ENCODE measurements at places on chromosomes 13 and 19.

GRCh38 chr13:112651311-112651710 is 38.5 kb upstream of the ATP11A start:
- no peak for DNase-seq

DNA sequence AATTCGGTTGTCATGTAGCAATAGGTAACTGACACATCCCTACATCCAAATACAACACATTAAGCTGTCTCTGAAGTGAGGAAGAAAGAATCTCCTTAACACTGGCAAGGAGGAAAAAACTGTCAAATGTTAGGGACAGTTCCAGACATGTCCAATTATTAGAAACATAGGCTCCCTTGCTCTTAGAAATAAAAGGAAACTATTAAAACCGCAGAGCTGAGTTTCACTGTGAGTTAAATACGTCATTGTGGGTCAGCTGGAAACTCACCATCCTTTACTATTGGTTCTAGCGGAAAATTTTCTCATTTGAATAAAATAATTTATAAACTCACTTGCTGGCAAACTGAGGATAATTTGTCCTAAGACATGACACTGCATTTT is 40.7 kb downstream of the STARD13 start:
- DNase-seq, result no peak

GRCh38 chr13:44422755-44423643 is 49.4 kb downstream of the SERP2 start:
- DNase-seq, result no peak

DNA sequence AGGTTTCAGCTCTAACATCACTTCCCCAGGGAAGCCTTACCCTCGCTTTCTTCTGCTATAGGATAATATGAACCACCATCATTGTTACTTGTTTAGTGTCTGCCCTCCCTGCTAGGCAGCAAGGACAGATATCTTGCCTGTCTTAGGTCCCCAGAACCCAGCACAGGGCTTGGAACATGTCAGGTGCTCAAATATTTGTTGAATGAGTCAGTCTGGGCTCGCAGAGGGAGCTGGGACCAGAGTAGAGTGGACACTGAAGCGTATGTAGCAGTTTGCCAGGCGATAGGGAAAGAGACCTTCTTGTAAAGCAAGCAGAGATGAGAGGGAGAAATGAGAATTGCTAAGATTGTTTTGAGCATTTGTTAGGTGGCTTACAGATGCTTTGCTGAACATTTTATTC is 11.7 kb downstream of the BCKDHA start:
- DNase-seq, result no peak

DNA sequence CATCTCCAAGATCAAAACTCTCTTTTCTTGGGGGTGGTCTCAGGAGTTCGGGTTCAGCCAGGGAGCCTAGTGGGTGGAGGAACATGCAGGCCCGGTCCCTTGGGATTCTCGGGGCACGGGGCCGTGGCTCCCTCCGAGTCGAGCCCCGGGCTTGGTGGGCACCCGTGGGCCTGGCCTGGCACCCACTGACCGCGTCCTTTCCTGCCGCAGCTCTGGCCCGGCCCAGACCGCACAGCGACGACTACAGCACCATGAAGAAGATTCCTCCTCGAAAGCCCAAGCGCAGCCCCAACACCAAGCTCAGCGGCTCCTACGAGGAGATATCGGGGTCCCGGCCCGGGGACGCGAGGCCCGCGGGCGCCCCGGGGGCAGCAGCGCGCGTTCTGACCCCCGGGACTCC is 510.6 kb downstream of the MYO16 start:
- no peak for DNase-seq

DNA sequence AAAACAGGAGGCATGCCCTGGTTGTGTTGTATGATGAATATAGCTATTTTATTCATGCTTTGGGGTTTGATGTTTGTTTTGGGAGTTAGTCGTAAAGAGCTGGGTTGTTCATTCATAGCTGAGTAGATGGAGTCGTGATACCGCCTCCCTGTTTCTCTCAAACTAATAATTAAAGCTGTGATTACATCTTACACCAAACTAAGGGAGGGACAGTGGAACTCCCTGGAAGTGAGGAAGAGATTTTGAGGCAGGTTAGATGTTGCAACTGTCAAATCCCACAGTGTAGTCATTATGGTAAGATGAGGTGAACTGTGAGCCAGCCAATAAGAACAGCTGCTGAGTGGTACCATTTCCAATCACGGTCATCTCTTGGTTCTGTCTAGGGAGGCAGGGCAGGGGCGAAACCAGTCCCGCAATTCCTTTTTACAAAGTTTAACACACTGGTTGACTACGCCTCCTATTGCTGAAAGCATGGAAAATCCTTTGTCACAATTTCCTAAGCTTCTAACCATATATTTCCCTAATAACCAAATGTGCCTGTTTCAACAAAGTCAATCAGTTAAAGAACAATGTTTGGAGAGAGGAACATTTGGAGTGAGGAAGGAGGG is 207.6 kb upstream of the SERP2 start:
- DNase-seq, result no peak

DNA sequence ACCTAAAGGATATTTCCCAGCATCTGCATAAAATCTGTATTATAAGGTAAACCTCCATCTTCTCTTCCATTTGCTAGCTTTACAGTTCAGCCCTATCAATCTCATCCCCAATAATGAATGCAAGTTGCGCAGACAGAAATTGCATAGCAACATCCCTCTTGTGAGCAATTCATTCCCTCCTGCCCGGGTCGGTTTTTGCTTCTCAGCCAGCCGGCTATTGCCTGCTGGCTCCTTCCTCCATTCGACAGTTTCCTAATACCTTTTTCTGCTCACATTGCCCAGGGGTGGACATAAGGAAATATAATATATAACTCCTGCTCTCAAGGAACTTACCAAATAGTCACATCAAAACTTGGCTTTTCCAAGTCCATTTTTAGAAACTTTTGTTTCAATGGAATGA is 125.2 kb downstream of the FGF9 start:
- DNase-seq, result no peak

GRCh38 chr13:60019119-60019993 is 144.4 kb downstream of the DIAPH3 start:
- DNase-seq, result no peak

- DNase-seq, result no peak
Observed at GRCh38 chr13:111491021-111491420, 170.6 kb downstream of the TEX29 start.

GRCh38 chr13:24564881-24565280 is 52.3 kb upstream of the PARP4 start:
- DNase-seq, result no peak

DNA sequence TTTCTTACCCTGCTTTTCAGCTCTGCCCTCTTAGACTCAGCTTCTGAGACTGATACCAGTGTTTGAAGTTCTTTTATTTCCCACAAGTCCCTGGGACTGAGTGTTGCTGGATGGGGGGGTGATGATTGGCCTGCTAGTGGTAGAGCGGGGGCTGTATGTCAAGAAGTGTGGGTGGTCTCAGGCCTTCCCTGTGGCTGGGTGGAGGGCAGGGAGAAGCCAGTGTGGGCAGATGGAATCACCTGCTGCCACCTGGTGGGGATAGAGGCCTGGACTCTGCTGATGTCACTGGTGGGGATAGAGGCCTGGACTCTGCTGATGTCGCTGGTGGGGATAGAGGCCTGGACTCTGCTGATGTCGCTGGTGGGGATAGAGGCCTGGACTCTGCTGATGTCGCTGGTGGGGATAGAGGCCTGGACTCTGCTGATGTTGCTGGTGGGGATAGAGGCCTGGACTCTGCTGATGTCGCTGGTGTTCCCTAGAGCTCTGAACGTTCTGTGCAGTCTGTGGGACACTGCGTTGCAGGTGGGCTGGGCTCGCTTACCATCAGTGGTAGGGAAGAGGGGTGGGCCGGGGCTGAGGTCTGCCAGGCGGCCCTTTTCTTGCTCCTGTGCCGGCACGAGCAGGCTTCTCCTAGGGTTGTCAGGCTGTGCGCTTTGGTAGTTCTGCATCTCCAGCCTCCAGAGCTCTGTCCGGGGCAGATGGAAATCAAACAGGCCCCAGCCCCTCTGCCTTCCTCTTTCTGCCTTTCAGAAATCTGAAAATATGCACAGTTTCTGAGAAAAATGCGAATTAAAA is 101.3 kb downstream of the ARHGEF7 start:
- no peak for DNase-seq

- DNase-seq, result no peak
Observed at GRCh38 chr13:109332506-109333499, 453.6 kb downstream of the IRS2 start.

DNA sequence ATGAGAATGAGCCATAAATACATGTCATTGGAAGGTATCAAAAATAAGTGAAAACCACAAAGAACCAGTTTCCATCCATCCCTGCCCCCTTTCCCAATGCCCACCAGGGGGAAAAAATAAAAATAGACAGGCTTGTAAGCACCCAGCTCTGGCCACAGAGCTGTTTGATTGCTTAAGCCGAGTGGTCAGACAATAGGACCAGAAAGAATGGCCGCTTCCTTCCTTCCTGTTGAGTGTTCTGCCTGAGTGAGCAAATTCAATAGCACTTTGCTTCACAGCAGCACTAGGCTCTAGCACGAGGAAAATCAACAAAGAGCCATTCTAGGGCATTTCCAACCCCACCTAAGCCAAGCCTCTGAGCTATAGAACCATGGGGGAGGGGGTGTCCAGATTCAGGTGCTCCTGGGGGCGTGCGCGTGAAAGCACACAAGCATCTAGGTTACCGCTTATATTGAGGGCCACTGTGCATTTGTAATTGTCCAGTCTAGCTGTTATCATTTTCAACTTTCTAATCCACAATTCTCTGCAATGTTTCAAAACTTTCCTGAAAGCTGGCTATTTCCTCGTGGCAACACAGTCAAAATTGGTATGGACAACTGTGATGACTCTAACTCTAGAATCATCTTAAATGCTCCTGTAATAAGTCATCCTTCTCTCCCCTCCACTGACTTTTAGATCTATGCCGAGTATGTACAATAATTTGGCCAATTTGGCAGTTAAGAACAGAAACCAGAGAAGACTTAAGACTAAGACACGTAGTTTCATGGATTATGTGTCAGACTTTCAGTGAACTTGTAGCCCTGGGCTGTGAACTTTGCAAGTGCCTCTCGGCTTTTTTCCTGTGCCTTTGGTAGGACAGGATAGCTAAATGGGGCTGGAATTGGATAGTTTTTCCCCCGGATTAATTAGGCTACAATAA is 64.3 kb downstream of the SPRY2 start:
- no peak for DNase-seq

GRCh38 chr13:76216729-76217128 is 580.6 kb downstream of the LMO7 start:
- no peak for DNase-seq

Data from NCI-H446 (cell line).